ENCODE measurements at places on chromosomes 11 and 22.

DNA sequence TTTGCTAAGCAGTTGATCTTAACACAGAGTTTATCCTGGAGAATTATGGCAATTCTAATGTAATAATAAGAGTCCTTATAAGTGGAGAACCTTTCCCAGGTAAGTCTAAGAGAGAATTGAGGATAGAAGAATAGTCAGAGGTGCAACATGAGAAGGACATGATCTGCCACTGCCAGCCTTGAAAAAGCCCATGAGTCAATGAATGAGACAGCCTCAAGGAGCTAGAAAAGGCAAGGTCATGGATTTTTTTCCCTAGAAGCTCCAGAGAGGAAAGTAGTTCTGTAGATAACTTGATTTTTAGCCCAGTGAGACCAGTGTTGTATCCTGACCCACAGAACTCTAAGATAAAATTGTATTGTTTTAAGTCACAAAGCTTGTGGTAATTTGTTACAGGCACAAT lies 16.9 kb downstream of the MS4A6A start:
- no peak for DNase-seq

DNA sequence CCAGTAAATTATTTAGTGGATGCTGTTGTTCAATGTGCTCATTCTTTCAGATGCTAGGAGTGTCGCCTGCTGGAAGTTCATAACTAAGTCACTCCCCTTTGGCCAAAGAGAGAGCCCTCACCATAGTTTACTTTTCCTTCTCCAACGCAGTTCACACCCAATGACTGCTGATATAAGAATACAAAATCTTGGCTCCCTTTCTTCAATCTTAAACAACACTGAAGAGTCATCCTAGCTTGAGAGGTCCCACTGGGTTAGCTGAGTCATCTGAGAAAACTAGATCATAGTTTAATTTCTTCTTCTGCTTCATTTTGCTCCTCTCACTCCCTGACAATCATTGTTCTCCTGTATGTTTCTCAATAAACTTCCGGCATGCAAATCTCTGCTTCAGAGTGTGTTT lies 5.4 kb upstream of the OR52L1 start:
- DNase-seq, result no peak

GRCh38 chr11:3101921-3102640 lies 44.9 kb upstream of the CARS1 start:
- no peak for DNase-seq

- no peak for DNase-seq
These were observed at the start of gene GAS2L1 for GRCh38 chr22:29306175-29306834. Gene GAS2L1, plus strand, starts transcription at chr22:29306650. Its CDS starts 1,456 bp downstream, at chr22:29308106.

GRCh38 chr11:113578715-113579250 lies 103.6 kb upstream of the DRD2 start:
- no peak for DNase-seq

GRCh38 chr22:43921370-43921769 lies 2.2 kb upstream of the PNPLA3 start:
- DNase-seq, result no peak

- no peak for DNase-seq
These were observed 33.8 kb upstream of the NUP50 start for GRCh38 chr22:45129703-45130524.

GRCh38 chr22:40661671-40662070 lies 17.6 kb upstream of the MCHR1 start:
- DNase-seq, result no peak

GRCh38 chr11:98572941-98573340 lies 447.8 kb upstream of the CNTN5 start:
- no peak for DNase-seq

Measured in left renal cortex interstitium (tissue), 4 donors.